ENCODE measurements at places on chromosomes 6 and 20.

DNA sequence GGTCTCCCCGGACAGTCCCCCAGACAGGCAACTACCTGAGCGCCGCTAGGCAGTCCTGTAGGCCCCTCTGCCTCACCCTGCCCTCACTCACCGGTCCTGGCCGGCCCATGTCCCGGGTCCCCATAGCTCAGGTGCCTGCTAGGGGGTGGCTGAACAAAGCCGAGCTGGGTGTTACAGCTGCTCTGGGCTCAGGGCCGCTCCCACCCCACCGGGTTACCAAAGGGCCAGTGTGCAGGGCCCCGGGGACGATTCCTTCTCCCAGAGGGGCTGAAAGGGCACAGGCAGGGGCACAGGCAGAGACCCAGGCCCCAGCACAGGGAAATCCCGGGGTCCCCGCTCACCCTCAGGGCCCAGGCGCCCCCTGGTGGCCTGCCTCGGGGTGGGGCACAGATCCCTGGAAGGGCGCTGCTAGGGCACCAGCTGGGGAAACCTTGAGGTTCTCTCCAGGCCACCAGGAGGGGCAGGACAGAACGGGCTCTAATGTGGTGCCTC lies 118.4 kb downstream of the GRM4 start:
- peak; percentile 59 for DNase-seq

- no peak for DNase-seq
These were observed 107.2 kb downstream of the LY86 start for GRCh38 chr6:6695625-6696276.

- no peak for DNase-seq
These were observed 89.7 kb downstream of the ATXN1 start for GRCh38 chr6:16671302-16672289.

DNA sequence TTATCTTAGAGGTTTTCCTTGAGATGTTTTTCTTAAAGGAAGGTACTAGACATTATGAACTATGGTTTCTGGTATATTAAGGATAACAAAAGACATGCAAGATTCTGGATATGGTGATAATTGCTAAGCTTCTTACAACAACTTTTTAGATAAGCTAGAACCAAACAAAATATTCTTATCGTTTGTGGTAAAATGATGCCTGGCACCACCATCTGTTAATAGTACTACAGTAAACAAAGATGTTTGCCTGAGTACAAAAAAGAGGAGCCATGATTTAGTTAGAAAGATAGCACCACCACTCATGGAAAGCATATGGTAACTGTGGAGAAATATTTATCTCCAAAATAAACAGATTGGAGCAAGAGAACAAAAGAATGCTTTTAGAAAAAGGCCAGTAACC lies 747.3 kb downstream of the COL12A1 start:
- no peak for DNase-seq

GRCh38 chr6:33952016-33952415 lies 148.2 kb upstream of the MLN start:
- DNase-seq: no peak

GRCh38 chr6:149567194-149567586 lies 1.0 kb downstream of the GINM1 start:
- DNase-seq: no peak
